CD4-positive, alpha-beta memory T cell (primary cell): ENCODE measurements at places on chromosomes 6 and 20.

DNA sequence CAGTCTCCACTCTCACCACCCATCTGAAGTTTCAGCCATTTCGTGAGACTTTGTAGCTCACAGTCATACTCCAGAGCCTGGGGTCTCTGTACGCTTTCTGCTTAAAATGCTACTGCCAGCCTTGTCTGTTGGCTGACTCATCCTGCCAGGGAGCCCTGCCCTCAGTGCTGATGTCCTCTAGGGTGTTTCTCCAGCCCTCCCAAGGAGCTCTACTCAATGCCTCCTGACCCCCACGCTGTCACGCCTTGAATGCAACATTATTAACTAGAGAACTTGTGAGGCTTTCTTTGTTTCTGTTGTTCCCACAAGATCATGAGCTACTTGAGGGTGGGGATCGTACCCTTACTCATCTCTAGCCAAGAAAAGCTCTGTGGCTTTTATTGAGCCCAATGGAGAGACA is 20.1 kb downstream of the KIF16B start:
- no peak for DNase-seq

DNA sequence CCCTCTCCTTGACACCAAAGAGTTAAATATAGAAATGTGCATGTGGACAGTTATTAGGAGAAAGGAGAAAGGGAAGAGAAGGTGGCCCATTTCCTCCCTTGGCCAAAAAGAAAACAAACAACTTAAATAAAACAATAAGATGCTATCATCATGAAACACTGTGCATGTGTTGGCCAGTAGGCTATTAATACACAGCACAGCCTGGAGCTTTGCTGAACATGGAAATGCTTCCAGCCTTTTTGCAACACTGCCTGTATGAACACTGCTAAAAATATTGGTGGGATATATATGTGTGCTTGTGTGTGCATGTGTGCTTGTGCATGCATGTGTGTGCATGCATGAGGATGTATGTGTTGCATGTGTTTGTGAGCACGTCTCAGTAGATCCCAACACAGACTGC is 100.4 kb downstream of the LY86 start:
- no peak for DNase-seq

GRCh38 chr20:63546256-63546955 is 1.1 kb downstream of the SRMS start:
- DNase-seq, result no peak

DNA sequence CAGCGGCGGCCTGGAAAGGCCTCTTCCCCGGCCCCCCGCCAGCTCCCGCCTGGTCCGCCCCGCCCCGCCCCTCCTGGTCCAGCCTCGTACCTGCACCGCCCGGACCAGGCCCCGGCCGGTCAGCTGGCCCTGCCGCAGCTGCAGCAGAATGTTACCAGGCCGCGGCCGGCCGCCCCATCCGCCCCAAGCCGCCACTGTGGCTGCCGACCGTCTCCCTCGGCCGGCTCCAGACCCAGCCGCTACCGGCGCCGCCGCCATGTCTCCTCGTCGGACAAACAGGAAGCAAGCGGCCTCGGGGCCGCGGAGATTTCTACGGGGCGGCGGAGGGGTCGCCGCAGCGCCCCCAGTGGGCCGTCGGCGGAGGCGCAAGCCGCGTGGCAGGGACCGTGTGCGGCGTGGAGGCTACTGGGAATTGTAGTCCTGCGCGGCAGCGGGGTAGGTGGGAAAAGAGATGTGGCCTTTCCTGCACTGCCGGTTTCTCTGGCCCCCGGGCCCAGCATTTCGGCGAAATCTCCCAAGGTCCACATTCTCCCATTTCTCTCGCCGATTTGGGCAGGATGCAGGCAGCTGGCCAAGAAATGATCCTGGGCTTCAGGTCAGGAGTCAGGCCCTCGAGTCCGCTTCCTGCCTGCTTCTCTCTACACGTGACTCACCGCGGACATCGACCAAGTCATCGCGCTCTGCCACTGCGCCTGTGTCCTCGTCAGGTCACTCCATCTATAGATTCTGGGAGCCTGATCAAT is at the start of gene TRPC4AP:
Gene TRPC4AP (minus strand): TSS at position 284 of the 743 bp plus-strand sequence. CDS start 26 bp downstream, at position 258.
- DNase-seq, result peak; percentile 85

DNA sequence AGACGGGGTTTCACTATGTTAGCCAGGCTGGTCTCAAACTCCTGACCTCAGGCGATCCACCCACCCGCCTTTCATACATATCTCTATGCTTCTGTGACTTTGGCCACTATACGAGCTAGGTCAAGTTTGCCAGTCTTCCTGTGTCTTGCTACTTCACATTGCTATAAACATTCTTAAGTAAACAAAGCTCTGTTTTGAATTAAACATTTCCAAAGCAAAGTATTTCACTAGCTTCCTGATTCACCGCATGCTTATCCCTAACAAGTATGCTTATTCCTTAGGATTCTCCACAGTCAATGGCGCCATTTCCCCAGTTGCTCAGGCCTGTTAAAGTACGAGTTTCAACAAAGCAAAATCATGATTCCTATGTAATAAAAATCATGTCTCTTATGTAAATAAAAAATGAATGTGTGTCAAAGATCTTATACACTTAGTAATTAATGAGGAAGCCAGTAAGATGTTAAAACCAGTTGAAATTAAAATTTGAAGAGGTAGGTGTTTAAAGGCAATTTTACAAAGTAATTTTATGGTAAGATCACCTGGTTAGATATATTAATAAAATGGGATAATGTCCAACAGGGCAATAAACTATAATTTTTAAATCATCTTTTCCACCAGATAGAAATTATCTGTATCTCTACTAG is 88.5 kb downstream of the PRKN start:
- DNase-seq, result no peak

DNA sequence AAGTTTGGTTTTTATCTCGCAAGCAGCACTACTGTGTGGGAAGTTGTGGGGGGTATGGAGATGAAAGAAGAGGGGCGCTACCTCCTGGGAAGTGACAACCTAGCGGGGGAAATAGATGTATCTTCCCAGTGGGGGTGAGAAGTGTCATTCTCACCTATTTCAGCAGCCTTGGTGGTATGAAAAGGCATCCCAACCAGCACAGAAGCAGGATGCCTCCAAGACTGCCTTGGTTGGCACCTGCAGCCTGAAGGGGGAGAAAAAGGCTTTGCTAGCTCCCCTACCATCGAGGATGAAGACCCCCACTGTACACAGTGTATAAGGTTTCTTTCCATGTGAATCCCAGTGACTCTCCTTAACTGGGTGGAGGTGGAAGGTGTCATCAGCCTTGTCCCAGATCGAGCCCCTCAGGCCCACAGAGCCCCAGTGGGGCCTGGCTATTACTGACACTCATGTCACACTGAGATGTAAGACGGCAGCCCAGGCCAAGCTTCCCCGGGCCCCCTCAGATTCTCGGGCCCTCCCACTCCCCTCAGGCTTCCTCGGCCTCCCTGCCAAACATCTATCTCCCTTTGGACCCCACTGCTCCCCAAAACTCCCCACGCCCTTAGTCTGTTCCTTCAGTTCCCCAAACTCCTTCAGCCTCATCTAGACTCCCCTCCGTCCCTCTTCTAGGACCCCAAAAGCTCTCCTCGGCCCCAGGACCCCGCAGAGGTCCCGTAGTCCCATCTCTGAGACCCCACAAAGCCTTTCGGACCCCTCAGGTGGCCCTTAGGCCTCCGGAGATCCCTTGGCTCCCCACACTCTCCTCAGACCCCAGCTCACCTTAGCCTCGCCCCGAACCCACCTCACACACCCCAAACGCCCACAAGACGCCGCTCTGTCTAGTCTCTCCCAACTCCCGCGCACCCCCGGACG is 688 bp downstream of the COMMD7 start:
- DNase-seq, result peak; percentile 12

DNA sequence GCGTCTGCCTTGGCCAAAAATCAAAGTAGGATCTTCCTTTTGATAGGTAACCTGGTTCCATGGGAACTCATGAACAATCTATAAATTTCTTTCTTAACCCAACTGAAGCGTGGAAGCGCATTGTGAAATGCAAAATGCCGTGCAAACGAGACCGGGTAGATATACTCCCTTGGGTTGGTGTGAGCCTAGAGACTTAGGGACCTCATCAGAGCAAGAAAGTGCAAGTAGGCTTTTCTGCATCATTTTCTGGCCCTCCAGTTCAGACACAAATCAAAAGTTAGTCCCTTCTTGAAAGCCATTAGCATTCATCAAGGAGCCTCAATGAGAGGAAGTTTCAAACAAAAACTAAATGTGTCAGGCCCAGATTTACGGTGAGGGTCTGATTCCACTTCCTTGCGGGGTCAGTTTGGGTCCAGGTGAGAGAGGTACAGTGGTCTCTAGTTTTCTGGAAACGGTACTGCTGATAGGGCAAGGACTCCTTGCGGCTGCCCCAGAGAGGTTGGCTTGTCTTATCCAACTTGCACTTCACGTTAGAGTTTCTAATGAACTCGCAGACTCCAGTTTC is 5.3 kb upstream of the ZNF184 start:
- DNase-seq, result no peak

DNA sequence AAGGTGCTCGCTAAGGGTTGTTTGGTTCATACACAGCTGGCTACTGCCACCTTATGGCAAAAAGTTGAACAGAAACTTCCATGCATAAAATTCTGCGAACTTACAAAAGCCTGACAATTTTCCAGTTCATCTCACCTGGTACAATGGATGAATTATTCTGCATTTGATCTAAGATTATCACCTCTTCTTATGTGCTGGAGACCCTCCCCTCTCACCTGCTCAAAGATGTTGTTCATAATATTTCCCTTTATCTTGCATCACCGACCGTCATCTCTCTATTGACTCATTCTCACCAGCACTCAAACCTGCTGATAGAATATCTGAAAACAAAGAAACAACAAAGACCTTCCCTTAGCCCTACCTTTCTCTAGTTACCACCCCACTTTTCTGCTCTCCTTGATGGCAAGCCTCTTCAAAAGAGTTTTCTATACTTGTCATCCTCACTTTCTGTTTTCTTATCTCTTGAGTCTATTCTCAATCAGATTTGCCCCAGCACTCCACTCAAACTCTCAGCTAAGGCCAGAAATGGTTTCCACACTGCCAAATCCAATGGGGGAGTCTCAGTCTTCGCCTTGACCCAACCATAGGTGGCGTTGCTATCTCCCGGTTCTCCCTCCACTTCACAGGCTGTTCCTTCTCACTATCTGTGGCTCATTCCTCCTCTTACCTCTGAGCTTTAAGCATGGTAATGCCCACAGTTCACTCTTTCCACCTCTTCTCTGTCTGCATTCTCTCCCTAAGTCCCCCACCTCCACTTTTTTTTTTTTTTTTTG is 25.8 kb downstream of the SNRNP48 start:
- peak; percentile 34 for DNase-seq

DNA sequence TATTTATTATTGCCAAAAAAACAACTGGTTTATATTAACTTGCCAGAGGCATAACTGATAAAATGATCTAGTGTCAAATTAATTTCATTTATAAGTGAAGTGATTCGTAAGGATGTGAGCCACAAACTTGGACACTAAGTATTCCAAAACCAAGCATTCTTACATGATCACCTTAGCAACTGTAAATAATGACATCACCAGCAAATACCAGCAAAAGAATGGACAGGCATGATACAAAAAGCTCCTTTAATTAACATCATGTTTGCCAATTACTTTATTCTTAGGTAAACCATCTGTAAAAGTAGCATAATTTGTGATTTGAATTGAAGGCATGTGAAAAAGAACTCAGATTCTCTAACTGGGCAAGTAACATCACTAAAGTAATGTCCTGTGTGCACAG is 17.2 kb upstream of the FNDC1 start:
- no peak for DNase-seq

DNA sequence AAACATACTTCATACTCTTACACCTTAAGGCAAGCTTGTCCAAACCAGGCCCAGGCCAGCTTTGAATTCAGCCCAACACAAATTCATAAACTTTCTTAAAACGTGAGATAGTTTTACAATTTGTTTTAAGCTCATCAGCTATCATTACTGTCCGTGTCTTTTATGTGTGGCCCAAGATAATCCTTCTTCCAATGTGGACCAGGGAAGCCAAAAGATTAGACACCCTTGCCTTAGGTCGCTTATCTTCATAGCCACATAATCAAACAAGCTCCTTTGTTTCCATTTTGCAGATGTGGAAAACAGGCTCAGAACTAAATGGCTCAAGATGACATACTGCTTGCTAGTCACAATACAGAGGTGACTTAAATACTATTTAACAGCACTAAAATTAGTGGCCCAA is 6.0 kb downstream of the SALL4 start:
- no peak for DNase-seq

- no peak for DNase-seq
Measured at GRCh38 chr6:16338577-16339264, 100.3 kb downstream of the GMPR start.

DNA sequence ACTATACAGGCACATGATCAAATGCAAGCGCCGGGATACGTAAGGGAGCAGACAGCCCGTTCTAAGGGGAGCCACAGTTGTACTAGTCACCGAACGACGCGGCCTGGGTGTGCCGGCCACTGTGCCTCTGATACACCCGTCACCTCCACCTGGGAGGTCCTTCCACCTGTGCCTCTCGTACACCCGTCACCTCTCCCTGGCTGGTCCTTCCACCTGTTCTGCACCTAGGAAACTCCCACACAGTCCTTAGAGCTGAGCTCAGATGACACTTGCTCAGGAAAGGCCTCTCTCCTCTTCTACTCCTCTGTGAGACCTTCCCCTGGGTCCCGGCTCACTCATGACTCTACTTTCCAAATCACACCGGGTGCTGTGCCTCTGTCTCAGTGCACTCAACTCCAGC is 245.0 kb downstream of the TTLL2 start:
- no peak for DNase-seq

- DNase-seq, result no peak
Measured at GRCh38 chr20:10137032-10137431, 81.6 kb upstream of the SNAP25 start.

DNA sequence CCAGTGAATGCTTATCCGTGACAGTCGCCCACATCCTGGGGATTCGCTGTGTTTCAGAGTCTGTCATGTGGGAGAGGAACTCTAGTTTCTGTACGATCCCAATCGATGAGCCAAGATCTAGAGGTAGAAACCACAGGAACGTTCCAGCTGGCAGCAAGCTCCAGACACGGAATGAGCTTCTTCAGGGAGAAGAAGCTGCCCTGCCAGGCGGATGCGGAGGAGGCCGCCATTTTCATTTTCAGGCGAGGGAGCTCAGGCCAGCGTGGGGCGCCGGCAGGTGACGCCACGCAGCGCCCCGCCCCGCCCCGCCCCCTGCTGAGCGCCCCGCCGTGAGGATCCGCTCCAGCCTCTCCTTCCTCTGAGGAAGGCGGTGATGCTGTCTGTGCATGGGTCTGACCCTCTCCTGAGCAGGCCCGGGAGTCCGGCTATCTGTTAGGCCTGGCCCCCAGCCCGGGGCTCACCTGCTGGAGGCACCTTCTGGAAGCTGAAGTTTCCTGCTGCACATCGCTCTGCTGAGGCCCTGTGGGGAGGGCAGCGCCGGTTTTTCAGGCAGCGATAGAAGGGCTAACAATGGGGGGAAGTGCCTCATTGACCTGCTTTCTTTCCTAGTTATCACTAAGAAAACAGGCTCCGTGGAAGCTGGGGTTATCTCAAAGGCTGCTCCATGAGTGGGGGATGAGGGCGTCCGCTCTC is 147.5 kb downstream of the ERMARD start:
- DNase-seq, result no peak

- DNase-seq, result peak; percentile 63
Measured at GRCh38 chr20:62010551-62011402, 54.9 kb downstream of the TAF4 start.

- no peak for DNase-seq
Measured at GRCh38 chr6:106740287-106740686, 110.9 kb downstream of the QRSL1 start.
